ENCODE measurements at places on chromosomes 5 and 9.

DNA sequence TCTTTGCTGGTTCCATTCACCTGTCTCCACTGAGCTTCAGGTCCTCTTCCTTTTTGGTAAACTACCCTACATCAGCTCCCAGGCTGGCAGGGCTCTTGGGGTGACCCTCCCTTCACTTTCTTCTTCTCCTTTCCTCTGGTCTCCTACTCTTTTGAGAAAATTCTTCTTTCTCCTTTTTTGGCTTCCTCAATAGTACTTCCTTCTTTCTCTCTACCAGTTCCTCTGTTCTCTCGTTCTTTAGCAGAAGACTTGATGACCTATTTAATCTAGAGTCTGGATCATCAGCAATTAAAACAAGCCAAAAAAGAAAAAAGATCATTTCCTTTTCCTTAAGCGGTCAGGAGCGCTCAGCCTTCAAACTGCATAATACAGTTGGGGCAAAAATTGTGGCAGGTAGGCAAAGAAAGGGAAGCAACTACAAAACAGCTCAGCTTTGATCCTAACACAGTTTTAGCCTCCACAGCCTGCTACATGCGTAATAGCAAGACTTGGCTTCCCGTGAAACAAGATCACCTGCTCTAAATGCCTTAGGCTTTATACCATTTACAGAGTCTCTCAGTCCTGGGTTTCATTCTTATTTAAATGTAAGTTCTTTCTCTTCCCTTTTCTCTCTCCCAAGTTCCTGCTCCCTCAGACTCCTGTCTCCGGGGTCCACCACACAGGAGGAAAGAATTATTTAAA, 14.0 kb upstream of the GSN start:
- no peak for DNase-seq

- DNase-seq: no peak
These were observed 490.2 kb upstream of the RORB start for GRCh38 chr9:74006935-74007334.

DNA sequence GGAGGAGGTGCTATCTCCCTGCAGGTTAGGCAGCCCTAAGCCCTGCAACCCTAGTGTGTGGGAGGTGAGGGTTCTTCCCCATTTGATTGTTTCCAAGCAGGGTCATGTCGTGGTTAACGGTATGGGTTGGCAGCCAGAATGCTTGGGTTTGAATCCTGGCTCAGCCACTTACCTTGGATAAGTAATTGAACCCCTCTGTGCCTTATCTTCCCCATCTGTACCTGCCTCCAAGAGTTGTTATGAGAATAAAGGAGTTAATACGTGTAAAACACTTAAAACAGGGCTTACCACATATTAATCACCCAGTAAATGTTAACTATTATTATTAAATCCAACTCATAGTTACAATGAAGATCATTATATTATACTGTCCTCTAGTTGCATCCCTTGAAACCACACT, 52.2 kb upstream of the SPATA31E1 start:
- DNase-seq: no peak

DNA sequence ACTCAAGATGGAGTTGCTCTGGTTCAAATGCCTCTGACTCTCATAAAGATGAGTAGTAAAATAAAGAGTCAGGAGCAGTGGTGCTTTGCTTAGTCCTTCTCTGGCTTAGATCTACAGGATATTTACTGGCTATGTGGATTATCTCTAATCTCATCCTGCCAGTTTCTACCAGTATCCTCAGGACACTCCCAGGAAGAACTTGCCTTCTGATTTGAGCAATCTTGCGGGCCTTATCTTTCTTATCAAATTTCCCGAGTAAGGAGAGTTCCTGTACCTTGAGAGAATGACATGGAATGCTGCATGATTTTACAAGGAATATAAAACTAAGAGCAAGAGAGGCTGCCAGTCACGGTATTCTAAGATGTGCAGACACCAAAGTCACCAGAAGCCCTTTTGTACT, 364.0 kb downstream of the ARHGEF28 start:
- no peak for DNase-seq

GRCh38 chr5:52521236-52521635, 266.5 kb upstream of the ITGA1 start:
- no peak for DNase-seq

DNA sequence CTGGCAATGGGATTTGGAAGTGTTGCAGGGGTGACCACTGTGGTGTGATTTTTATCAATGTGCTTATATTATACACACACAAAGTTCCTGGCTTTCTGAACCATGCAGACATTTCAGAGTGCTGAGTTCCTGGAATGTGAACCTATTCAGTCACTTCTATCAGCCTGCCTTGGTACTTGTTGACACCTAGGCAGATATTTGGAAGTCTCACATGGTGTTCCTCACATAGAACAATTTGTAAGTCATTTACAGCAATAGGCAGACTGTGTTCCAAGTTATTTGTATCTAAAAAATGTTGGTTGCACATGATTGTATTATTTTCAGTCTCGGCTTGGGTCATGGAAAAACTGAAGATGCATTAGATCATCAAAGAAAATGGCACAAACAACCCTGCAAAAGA, 182.2 kb downstream of the SREK1 start:
- DNase-seq: no peak

DNA sequence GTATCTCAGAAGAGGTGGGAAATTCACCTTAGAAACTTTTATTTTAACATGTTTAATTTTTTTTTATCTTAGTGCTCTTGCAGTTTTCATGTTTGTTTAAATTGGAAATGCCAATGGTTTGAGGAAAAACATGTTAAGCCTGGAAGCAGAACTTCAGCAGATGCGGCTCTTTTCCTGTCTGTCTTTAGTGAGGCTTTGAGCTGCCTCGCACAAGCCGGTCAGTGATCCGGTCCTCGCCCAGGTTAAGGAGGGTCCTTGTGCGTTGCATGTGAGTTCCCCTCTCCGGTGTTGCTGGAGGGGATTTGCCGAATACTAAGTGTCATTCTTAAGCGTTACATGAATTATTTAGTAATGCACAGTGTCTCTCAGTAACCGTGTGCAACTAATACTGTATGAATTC, 9.4 kb upstream of the PLEKHG4B start:
- no peak for DNase-seq

GRCh38 chr9:83996126-83996525, 15.5 kb downstream of the RMI1 start:
- DNase-seq: no peak

GRCh38 chr5:3594510-3595005, 1.1 kb upstream of the IRX1 start:
- no peak for DNase-seq

DNA sequence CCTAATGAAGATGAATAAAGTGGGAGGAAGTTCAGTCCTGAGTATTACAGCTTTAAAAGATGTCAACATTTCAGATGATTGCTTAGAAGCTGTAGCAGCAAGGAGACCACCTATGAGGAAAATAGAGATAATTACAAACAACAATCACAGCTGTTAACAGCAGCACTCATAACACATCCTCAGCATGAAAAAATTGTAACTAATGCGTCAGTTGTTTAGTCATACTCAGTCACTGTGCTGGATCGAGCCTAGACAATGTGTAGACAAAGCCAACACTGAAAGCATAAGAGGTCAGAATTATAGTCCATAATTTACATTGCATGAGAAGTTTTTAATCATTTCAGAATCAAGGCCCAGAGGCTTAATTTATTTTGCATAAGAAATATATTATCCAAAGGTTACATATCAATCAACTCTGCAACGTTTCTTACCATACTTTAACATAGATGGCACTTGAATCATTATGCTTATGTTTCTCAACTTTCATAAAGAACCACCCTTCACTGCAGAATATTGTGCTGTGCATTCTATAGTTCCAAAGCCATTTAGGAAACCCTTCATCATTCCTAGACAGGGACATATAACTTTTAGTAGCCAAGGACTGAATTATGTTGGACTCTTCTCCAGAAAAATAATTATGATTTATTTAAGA, 60.2 kb upstream of the HAPLN1 start:
- no peak for DNase-seq

GRCh38 chr5:172845154-172845553, 11.1 kb downstream of the ERGIC1 start:
- no peak for DNase-seq

Measured in NCI-H187 treated with DMSO at 0.1 percent for 48 hours (cell line).